ENCODE measurements at places on chromosomes 4 and X.

- DNase-seq = no peak
Measured at GRCh38 chrX:112147206-112147605, 64.6 kb upstream of the TRPC5 start.

DNA sequence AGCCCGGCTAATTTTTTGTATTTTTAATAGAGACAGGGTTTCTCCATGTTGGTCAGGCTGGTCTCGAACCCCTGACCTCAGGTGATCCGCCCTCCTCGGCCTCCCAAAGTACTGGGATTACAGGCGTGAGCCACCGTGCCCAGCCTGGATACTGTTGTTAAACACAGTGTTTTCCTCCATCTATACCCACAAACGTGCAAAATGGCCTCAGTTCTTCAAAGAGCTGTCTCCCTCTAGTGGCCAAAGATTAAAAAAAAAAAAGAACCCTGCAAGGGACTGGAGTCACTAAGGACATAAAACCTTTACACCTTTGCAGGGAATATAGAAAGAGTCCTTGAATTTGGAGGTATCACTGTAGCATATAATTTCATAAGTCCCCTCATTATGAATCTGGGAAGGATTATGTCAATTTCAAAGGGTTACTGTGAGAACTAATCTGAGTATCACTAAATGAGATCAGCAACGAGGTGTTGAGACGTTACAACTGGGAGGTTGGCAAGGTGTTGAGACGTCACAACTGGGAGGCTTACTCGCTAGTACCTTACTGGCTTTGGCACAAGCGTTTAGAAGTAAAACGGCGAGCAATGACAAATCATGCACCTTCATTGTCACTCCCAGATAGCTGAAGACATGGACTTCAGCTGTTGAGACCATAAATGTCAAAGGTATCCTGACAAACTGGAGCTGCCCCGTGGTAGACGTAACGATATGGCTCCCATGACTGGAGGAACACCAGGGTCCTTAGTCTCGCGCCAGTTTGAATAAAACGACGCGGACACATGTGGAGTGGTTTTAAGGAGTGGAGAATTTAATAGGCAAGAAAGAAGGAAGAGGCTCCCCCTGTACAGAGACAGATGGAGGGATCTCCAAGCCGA is 33.4 kb upstream of the ENPP6 start:
- DNase-seq = peak; percentile 52

- no peak for DNase-seq
Measured at GRCh38 chr4:48024522-48024921, 8.0 kb downstream of the NIPAL1 start.

GRCh38 chr4:5894266-5894665 is 1.4 kb upstream of the CRMP1 start:
- DNase-seq = peak; percentile 84

DNA sequence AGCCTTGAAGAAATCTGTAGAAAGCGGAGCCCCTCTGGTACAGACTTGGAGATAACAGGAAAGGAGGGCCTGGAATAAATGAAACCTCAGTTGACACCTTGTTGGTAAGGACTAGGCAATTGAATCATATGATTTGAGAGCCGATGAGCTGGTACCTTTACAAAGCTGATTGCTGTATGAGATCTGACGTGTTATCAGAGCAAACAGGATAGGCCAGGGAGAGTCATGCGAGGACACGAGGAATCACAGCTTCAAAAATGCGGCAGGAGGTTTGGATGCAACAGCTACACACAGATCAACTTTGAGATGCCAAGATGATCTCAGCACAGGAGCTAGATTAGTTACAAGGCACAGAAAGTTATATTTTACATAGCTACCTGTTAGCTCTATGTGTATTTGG is 7.4 kb upstream of the SLC10A4 start:
- DNase-seq = no peak

DNA sequence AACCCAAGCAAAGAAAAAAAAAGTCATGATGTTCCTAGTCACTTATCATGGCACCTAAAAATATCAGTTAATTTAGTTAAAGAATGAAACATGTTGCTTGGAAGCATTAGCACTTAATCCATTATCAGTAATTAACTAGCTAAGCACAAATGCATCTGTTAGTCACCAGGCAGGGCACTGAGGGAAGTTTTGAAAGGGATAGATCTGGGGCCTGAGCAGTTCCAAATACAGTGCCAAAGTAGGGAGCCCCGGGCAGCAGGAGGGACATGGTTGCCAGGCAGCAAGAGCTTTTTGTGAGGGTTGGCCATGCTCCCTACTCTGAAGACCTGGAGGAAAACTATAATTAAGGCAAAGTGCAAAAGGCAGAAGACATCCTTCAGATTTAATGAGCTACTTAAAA is 62.0 kb downstream of the PHKA1 start:
- no peak for DNase-seq

DNA sequence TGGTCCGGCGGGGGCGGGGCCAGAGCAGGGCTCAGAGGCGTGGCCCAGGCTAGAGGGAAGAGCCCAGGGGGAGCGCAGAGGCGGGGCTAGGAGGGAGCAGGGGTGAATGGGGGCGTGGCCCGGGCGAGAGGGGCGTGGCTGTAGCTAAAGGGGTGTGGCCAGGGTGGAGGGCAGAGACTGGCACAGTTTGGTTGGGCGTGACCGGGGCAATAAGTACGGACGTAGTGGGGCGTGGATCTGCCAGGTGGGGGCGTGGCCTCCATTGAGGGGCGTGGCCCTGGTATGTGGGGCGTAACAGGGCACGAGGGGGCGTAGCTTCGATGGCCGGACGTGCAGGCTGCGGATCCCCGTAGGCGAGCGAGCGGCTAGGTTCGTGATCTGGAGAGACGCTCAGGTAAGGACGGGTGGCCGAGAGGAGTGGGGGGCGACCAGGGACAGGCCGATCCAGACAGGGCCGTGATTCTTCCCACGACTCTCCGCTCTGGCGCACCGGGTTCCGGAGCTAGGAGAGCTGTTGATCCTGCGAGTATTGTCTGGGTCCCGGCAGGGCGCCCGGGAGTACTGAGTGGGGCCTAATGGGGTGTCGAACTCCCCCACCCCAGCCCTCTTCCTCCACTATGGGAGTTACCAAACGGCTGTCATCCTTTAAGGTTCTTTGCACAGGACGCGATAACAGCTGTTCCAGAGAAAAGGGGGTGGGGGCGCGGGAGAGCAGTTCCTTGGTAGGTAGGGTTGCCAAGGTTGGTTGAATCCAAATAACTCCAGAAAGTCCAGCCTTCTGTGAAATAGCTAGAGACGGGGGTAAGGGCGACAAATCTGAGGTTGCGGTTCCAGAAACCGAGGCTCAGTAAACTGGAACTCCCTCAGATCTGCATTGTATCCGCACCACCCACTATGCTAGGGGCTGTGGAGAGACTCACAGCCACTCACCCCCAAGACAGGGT is at the start of gene CA5B:
TSS of gene CA5B (plus strand) at position 312 of the 944 bp plus-strand sequence. CDS start 11,754 bp downstream, outside the sequence.
- no peak for DNase-seq

GRCh38 chr4:137124278-137124932 is 407.9 kb downstream of the PCDH18 start:
- peak; percentile 73 for DNase-seq

- DNase-seq = no peak
Measured at GRCh38 chr4:5992171-5992827, 25.9 kb downstream of the C4orf50 start.

DNA sequence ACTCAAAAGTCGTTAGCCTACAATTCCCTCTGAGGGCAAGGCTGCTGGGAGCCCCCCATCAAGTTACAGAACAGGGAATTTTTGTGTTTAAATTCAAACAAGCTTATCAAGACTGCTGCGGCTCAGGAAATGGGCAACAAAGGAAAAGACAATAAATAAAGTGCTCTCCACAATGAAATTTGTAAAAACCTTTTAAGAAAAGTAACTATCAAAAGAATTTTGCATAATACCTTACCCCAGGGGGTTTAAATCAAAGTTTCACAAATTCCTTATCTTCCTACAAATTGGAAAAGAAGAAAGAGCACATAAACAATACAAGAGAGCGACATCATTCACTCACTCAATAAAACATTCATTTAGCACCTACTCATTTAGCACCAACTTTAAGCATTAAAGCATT is 97.9 kb upstream of the CCDC160 start:
- DNase-seq = no peak

- DNase-seq = no peak
Measured at GRCh38 chr4:106126062-106126461, 189.9 kb downstream of the TBCK start.

- DNase-seq = no peak
Measured at GRCh38 chrX:121581885-121582284, 534.5 kb downstream of the GLUD2 start.

GRCh38 chr4:13633671-13634070 is 6.1 kb upstream of the BOD1L1 start:
- DNase-seq = no peak

DNA sequence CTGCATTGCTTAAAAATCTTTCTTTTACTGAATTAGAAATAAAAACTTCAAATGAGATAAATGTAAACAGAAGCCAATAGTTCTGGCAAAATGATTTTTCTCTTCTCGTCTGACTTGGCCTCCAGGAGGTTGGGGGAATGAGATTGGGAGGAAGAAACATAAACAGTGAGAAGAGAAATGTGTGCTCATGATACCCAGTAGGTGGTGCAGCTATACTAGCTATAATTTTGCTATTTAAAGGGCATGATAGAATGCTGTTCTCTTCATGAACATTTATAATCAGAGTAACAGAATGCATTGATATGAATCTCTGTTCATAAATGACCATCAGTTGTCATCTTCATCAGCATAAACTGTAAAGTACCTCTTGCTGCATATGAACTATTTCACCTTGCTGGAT is 85.5 kb downstream of the TACR3 start:
- DNase-seq = no peak

DNA sequence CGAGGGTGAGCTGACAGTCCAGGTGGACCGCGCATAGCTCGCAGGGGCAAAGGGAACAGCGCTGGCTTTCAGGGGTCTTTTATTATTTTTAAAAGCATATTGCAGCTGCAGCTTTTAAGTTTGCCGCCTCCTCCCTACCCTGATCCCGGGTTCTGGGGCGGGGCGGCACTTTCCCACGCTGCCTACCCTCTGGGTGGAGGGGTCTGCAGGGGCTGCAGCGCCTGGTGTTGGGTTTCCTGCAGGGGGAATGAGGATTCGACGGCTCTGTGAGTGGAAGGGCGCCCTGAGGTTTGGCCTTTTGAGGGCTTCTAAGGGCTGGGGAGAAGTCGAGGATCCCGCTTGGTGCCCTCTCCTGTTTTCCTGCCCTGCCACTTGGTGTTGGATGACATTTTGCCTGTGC is 80.7 kb upstream of the SCML1 start:
- DNase-seq = no peak

DNA sequence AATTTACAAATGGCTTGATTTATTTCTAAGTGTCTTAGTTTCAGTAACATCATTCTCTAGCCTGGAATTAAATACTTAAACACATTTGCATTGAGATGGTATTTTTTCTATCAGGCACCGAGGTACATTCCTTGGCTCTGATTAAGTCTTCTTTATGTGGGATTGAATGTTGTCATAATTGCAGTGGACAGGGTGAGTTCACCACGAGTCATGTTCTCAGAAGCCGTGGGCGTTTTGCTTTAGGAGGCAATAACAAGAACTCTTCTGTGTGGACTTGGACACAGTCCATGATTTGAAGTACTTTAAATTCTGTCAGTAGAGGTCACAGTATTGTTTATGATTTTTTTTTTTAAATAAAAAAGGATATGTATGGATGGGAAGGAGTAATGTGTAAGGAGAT is 57.1 kb upstream of the EFHC2 start:
- no peak for DNase-seq

- DNase-seq = no peak
Measured at GRCh38 chrX:115029869-115030570, 12.6 kb upstream of the IL13RA2 start.

GRCh38 chr4:101050837-101051205 is 296.5 kb downstream of the PPP3CA start:
- DNase-seq = no peak

DNA sequence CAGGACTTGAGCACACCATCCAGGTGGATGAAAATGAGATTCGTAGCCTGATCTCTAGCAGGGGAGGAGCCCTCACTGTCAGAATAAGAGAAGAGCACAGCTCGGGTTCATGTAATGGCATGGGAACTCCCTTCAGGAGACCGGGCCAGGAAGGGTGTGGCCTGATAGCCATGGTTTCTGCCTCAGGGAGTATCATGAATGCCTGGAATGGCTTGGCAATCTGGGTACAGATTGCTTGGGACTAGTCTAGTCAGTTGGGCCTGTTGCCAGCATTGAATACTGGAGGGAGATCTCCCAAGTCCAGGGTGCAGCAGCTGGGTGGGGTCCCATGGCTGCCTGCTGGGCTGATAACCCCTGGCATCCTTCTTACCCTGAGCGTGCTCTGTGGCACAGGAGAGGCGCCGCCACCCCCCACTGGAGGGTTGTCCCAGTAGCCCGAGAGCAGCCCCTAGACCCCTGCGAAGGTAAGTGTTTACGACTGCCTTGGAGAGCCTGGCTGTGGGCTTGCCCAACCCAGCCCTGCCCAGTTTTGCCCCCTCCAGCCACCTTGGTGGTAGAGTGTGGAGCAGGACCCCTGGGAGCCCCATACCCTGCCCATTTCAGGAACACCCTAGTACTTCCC is 298.8 kb downstream of the TEX13A start:
- no peak for DNase-seq

- no peak for DNase-seq
Measured at GRCh38 chr4:147787204-147787603, 55.3 kb downstream of the ARHGAP10 start.

DNA sequence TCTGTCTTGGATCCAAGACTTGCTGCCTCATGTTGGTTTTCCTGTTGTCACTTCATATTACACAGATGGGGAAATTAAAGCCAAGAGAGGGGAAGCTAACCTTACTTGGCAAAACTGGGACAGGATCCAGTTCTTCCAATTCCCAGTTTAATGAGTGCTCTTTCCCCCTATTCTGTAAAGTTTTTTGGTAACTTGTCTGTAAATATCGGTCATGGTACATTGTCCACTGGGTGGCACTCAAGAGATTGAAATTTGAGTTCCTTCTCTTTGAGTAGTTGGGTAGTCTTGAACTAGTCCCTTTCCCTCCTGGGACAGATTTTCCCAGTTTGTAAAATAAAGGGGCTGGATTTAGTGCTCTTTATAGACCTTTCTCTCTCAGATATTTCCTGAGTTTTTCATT is 12.4 kb upstream of the EOLA2 start:
- peak; percentile 22 for DNase-seq

- DNase-seq = no peak
Measured at GRCh38 chrX:125096469-125096868, 223.2 kb upstream of the TEX13C start.

DNA sequence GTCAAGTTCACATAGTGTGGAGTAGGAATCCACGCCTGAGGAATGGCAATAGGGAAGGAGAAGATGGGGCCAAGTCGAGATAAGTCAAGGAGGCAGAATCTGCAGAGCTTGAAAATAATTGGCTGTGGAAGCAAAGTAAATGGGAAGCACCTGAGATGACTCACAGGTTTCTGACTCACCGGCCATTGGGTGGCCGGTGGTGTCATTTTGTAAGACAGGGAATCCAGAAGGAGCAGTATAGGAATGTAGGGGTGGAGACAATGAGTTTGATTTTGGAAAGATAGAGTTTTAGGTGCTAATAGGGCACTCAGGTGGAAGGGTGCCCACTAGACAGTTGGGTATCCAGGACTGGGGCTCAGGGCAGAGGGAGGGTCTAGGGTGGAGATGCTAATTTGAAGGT is 201.0 kb upstream of the MAMLD1 start:
- no peak for DNase-seq
